Tibial artery (tissue), 4 donors: ENCODE measurements at places on chromosomes 7 and 10.

- no peak for DNase-seq
- peaks cover 3% of the 10 kb centered on the region for H3K4me1 ChIP-seq
- peaks cover 2% of the 10 kb centered on the region for H3K36me3 ChIP-seq
- H3K27ac ChIP-seq = no peak overlapping the region
- H3K4me3 ChIP-seq = no peak overlapping the region
Measured at GRCh38 chr10:35327790-35328403, 8.4 kb upstream of the CCNY start.

DNA sequence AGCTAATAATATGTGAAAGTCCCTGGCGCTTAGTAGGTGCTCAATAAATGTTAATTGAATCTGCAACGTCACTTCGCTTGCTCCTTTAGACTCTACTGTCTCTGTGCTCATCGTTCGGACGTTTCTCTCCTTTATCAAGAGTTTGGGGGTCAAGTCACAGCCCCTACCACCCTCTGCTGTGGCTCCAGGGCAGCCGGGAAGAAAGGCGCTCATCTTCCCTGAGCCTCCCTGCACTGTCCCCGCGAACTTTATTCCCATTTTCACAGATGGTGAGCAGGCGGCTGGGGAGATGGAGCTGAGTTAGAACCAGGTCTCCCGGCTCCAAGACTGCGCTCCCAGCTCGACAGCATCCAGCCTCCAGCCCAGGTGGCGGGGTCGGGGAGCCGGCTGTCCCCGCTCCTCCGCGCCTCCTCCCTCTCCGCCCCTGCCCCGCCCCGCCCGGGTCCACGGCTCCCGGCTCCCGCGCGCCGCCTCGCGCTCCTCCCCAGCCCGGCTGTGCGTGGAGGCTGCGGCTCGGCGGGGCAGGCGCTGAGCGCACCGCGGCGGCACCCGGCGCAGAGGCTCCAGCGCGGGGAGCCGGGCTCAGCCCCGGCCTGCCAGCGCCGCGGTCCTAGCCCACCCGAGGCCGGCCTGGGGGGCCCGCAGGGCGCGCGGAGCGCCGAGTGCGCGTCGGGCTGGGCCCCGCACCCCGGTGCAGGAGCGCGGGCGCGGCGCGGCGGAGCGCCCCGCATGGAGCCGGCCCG, at the start of gene CLEC2L:
TSS of gene CLEC2L (plus strand) at position 487 of the 743 bp plus-strand sequence. CDS start at position 730, 243 bp downstream.
- peaks cover 51% of the 10 kb centered on the region for H3K27me3 ChIP-seq
- H3K36me3 ChIP-seq = no peaks in the 10 kb centered on the region
- no peak within 1 kb of the TSS for H3K4me3 ChIP-seq
- peaks cover 11% of the 10 kb centered on the region for H3K4me1 ChIP-seq
- no peak within 1 kb of the TSS for H3K27ac ChIP-seq

GRCh38 chr7:126361183-126361582, 891.6 kb downstream of the GRM8 start:
- no peaks in the 10 kb centered on the region for H3K27me3 ChIP-seq
- no peak overlapping the region for H3K4me3 ChIP-seq

DNA sequence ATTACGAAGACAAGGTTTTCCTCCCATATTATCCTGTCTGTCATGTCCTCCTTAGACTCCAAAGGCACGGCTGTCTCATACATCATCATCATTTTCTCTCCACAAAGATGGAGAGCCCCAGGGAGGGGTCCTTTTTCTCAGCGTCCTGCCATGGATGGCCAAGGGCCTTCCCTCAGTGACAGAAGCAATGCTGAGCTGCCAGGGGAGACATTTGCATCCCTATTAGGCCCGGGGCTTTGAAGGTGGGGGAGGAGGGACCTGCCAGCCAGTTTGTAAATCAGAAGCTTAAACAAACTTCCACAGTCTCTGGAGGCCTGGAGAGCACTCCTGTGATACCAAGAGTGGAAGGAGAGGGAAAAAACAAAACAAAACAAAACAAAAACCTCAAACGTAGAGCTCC, 112.4 kb upstream of the ADO start:
- H3K4me3 ChIP-seq = no peak overlapping the region
- H3K36me3 ChIP-seq = no peaks in the 10 kb centered on the region
- H3K4me1 ChIP-seq = no peaks in the 10 kb centered on the region
- H3K27me3 ChIP-seq = no peaks in the 10 kb centered on the region

DNA sequence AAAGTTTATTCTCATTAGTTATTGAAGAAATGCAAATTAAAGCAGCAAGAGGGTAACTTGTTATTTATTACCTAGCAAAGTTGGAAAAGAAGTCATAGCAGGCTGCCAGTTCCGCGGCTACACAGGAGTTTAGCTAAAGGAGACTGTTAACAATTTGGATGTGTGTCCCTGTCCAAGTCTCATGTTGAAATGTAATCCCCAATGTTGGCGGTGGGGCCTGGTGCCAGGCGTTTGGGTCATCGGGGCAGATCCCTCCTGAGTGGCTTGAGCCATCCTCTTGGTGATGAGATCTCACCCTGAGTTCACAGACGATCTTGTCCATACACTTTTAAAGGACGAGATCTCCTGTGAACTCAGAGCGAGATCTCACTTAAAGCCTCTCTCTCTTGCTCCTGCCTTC, 608.3 kb downstream of the SH2D4B start:
- no peaks in the 10 kb centered on the region for H3K36me3 ChIP-seq
- H3K4me3 ChIP-seq = no peak overlapping the region
- DNase-seq = no peak
- no peaks in the 10 kb centered on the region for H3K4me1 ChIP-seq
- no peaks in the 10 kb centered on the region for H3K27me3 ChIP-seq

DNA sequence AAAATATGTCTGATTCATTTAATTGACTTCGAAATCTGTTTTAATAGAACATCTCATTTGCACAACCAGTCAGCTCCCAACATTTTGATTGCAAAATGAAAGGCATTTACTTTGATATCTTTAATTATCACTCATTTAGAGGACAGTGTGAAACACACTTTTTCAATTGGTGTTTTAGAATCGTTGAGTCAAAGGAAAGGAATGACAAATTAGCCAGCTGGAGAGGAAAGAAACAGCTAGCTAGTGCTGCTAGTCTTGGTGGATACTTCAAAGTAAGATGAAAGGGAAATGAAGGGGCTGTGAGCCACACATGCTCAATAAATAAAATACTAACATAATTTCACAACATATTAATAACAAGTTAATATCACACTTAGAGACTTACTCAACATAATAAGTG, 570.2 kb downstream of the PHTF2 start:
- H3K4me1 ChIP-seq = no peaks in the 10 kb centered on the region
- H3K4me3 ChIP-seq = no peak overlapping the region
- no peak for DNase-seq
- H3K36me3 ChIP-seq = no peaks in the 10 kb centered on the region
- H3K27ac ChIP-seq = no peak overlapping the region

DNA sequence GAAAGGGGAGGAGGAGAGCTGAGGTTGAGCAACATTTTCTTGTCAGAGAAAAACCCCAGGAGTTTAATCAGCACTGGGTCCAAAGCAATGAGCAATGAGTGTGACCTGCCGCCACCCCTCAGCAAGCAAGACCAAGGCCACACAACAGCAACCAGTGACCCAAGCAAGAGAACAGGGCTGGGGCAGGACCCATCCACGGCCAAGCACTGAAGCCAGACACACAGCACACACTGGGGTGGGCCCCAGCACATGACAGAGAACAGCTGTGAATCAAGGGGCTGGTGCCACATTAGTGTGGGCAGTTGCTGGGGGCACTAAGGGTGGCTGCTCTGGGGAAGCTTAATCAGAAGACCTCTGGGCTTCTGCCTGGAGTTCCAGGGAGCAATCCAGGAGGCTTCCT, 16.2 kb downstream of the TMEM72 start:
- H3K4me3 ChIP-seq = no peak overlapping the region
- no peaks in the 10 kb centered on the region for H3K27me3 ChIP-seq
- no peaks in the 10 kb centered on the region for H3K4me1 ChIP-seq
- no peak overlapping the region for H3K27ac ChIP-seq

DNA sequence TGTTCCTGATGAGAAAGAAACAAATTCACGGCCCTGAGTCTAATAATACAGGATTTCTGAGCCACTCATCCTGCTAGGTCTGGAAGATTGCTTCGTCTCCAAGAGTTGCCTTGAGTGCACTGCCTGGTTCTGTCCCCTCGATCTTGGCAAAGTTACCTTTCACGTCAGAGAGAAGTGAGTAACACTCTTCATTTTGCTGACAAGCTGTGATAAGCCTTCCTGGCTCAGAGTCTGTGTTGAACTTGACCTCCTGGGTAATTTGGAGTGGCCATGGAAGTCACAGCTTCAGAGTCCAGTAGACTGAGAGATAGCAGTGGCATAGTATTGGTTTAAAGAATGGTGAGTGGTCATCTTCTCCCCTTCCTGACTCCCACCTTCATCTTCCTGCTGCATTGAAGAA, 64.7 kb upstream of the LRGUK start:
- DNase-seq = no peak
- H3K4me3 ChIP-seq = no peak overlapping the region
- H3K4me1 ChIP-seq = no peaks in the 10 kb centered on the region
- H3K27ac ChIP-seq = no peak overlapping the region
- H3K27me3 ChIP-seq = no peaks in the 10 kb centered on the region

- no peak for DNase-seq
- no peaks in the 10 kb centered on the region for H3K27me3 ChIP-seq
- no peak overlapping the region for H3K27ac ChIP-seq
Measured at GRCh38 chr7:91620827-91621226, 259.7 kb downstream of the MTERF1 start.
